Activated CD4-positive, alpha-beta T cell treated with anti-CD3 and anti-CD28 coated beads for 1 hour (primary cell): ENCODE measurements at places on chromosomes 7 and 10.

- DNase-seq = no peak
Observed at GRCh38 chr7:84025332-84025927, 169.2 kb downstream of the SEMA3A start.

DNA sequence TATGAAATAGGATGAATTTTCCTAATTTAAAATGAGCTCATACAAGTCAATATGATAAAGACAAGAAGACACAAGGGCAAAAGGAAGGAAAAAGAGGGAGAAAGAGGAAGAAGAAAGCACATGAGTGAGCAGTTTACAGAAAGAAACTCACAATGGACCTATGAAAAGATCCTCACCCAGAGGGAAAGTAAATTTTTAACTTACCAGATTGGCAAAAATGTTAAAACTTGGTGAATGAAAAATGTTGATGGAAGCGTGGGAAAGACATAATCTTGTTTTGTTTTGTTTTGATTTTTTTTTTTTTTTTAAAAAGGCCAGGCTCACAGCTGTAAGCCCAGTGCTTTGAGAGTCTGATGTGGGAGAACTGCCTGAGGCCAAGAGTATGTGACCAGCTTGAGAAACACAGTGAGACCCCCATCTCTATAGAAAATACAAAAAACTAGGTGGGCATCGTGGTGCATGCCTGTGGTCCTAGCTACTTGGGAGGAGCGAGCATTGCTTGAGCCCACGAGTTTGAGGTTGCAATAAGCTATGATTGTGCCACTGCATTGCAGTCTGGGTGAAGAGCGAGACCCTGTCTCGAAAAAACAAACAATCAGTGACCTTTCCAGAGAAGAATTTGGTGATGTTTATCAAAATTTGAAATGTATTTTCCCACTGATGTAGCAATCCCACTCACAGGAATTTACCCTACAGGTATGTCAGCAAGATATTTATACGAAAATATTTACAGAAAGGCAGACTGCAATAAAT lies 152.9 kb upstream of the ASAH2 start:
- no peak for DNase-seq

DNA sequence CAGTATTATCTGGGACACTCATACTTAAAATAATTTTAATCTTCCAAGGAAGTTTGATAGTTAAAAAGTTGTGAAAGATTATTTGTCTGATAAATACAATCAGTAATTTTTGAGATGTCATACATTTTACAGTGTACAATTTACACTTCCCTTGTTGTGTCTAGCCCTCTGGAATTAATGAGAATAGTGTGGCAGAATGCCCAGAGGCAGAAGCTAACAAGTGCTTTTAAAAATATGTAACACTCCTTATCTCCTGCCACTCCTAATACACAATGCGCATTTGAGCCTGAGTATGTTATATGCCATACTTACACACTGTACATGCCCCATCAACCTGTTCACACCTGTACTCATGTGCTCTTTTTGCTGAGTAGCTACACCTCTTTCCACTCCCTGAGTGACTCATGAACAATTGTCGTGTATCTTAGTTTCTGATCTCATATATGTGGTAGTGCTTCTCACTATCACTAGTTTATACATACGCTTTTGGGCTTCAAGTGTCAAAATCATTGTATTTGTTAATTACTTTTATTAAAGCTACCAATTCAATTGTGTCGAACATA lies 106.9 kb upstream of the GNAI1 start:
- DNase-seq = no peak

GRCh38 chr7:104805449-104806317 lies 208.3 kb upstream of the KMT2E start:
- DNase-seq = no peak

DNA sequence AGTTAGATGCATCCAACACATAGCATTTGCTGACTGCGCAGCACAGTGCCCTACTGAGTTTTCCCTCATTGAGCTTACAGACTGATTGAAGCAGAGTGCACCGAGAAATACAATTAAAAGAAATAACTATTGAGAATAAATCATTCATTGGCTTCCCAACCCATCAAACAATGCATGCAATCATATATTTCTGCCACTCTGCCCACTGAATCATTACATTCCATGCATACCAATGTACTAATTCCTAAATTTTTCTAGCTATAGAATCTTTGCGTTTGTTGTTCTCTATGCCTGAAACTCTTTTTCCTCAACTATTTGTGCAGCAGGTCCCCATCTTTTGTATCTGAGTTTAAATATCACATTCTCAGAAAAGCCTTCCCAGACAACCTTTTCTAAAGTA lies 783.8 kb downstream of the SORCS1 start:
- DNase-seq = no peak
